A549 treated with CORT108297 at 1 μM for 4 hours (cell line): ENCODE measurements at places on chromosomes 3 and 15. TPM values are rescaled to one million over a fixed set of nuclear protein-coding genes. Genes with fewer than 3 reads are reported as not detected.

CHST13 gene
- total RNA-seq: 0.50 to 1.4 TPM (median 1.1 TPM) in 5 replicates

HTD2 gene
- total RNA-seq: 6.1 to 7.8 TPM (median 6.8 TPM) in 5 replicates

SI gene
- not detected in 5 replicates for total RNA-seq

CCR9 gene
- total RNA-seq: not detected in 5 replicates

GOLGA8G gene
- total RNA-seq: not detected in 5 replicates
